ENCODE measurements at places on chromosomes 11 and 22. TPM values are rescaled to one million over a fixed set of nuclear protein-coding genes. Genes with fewer than 3 reads are reported as not detected.
A peak's percentile ranks its signal among the peaks of the same experiment; 100 is the strongest.

- no peak overlapping the region for H3K4me3 ChIP-seq
- H3K27me3 ChIP-seq: no peaks in the 10 kb centered on the region
- peaks cover 46% of the 10 kb centered on the region for H3K36me3 ChIP-seq
- DNase-seq: no peak
Observed at GRCh38 chr22:45704648-45705047, 33.0 kb downstream of the ATXN10 start.

GRCh38 chr11:133467686-133468085 lies 64.6 kb downstream of the OPCML start:
- no peaks in the 10 kb centered on the region for H3K27me3 ChIP-seq
- H3K36me3 ChIP-seq: no peaks in the 10 kb centered on the region
- H3K4me3 ChIP-seq: no peak overlapping the region
- H3K27ac ChIP-seq: no peak overlapping the region

DNA sequence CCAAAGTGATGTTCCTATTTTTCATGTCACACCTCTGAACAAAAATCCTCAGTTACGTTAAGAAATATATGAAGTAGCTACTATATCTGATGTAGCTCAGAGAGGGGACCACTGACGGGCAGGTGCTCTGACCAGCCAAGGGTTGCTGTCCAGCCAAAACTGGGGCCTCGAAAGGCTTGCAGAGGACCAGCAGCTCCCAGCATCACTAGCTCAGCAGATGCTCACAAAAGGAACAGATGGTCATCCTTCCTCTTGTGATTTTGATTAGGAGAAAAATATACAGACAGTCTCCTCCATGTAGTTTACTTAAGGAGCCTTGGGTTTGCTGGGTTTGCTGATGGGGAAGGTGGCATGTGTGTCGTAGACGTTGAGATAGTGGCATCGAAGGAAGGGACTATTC lies 374.6 kb upstream of the B3GAT1 start:
- no peak overlapping the region for H3K4me3 ChIP-seq
- peaks cover 4% of the 10 kb centered on the region for H3K27me3 ChIP-seq
- H3K36me3 ChIP-seq: no peaks in the 10 kb centered on the region
- no peak for DNase-seq
- no peaks in the 10 kb centered on the region for H3K4me1 ChIP-seq

GRCh38 chr22:38706101-38706900 lies 557 bp downstream of the GTPBP1 start:
- H3K27ac ChIP-seq: peak overlapping the region; percentile 86
- no peaks in the 10 kb centered on the region for H3K27me3 ChIP-seq
- peaks cover 24% of the 10 kb centered on the region for H3K36me3 ChIP-seq
- peaks cover 48% of the 10 kb centered on the region for H3K4me1 ChIP-seq
- peak overlapping the region; percentile 94 for H3K4me3 ChIP-seq
- DNase-seq: peak; percentile 64

The GDPD5 gene
- 35.7 TPM for total RNA-seq

- H3K4me1 ChIP-seq: peaks cover 2% of the 10 kb centered on the region
- no peaks in the 10 kb centered on the region for H3K27me3 ChIP-seq
- no peak overlapping the region for H3K4me3 ChIP-seq
- peaks cover 1% of the 10 kb centered on the region for H3K36me3 ChIP-seq
- peak; percentile 55 for DNase-seq
- no peak overlapping the region for H3K27ac ChIP-seq
Observed at GRCh38 chr11:662689-663274, 25.7 kb downstream of the DRD4 start.
